ENCODE measurements at places on chromosomes 12 and 14.

DNA sequence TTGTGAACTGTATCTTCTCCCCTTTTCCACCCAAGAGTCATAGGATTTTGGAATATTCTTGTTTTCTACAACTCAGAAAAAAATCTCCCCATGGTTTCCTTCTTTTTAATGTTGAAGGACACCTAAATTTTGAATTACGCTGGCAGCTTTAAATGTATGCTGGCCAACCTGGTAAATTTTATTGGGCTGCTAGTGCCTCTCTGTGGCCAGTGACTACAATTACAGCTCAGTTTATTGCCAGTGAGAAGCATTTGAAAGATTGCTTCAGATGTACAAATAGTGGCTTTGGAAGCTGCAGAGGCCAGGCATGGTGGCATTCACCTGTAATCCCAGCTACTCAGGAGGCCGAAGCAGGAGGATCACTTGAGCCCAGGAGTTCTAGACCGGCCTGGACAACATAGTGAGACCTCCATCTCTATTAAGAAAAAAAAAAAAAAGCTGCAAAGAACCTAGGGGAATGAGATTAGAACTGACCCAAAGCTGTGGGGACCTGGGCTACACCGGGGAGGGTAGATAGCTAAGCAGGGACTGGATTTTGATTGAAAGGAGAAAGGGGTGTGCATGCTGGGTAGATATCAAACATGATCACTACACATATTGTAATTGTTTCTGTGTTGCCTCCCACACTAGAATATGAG lies 7.6 kb upstream of the RAB21 start:
- DNase-seq: no peak

GRCh38 chr14:106778986-106779385 lies 1252.6 kb downstream of the TMEM121 start:
- DNase-seq: no peak

DNA sequence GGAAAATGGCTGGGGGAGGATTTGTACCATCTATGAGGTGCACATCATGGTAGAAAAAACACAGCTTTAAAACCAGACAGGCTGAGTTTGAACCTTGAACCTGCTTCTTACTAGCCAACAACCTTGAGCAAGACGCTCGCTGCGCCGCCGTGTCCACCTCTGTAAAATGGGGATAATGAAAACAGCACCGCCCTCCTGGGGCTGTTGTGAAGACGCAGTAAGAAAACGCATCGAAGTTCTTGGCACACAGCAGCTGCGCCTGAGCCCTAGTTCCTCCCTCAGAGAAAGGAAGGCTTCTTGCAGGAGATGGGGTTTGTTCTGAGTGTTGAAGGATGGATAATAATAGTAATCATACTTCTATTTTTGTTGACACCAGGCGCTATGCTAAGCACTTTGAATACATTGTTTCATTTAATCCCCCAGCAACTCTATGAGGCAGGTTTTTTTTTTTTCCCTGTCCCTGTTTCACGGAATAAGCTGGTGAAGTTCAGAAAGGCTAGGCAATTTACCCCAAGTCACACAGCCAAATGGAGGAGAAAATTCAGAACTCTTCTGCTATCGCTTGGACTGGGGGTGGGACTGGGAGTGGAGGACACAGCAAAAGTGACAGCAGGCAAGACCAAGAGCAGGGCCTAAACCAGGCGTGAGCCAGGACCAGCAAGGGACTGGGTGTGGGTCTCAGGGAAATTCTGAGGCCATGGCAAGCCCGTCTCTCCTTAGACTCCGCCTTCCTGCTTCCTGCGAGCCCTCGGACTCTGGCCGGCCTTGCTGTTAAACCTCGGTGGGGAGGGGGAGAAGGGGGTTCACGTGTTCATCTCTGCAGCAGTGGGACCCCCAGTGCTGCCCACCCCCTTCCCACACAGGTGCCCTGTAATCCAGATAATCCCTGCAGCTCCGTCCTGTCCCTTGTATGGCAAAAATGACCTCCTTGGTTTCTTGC lies 97.5 kb downstream of the LRRC74A start:
- DNase-seq: no peak

- no peak for DNase-seq
These were observed 19.0 kb downstream of the MLXIP start for GRCh38 chr12:122097584-122097926.

- no peak for DNase-seq
These were observed 479.8 kb upstream of the USP15 start for GRCh38 chr12:61780435-61780834.

- DNase-seq: no peak
These were observed at the start of gene KIF5A for GRCh38 chr12:57549909-57550640. Gene KIF5A (plus strand): TSS chr12:57550044. CDS start chr12:57550272, 228 bp downstream.

DNA sequence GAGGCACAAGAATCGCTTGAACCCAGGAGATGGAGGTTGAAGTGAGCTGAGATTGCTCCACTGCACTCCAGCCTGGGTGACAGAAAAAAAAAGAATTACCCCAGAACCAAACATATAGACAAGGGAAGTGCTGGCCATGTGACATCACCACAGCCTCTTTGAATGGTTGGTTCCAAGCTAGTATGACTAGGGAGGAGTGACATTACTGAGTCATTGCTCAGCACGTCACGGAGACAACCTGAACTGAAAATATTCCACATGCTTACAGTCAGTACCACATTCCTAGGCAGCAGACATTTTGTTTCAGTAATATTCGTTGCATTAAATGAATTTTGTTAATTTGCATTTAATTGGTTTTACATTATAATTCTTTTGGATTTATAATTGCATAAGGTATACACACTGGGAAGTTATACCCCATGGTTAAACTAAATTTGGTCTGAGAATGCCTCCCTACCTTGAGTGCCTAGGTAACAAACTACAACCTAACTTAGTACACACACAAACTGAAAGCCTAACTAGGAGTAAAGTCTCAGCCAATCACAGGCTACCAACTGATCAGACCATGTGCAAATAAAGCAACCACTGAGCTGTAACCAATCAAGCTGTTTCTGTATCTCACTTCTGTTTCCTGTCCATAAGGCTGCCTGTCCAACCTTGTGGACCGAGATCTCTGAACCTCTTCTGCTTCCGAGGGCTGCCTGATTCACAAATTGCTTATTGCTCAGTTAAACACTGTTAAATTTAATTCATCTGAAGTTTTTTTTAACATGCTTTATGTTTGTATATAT lies 164.4 kb downstream of the CAND1 start:
- DNase-seq: no peak

DNA sequence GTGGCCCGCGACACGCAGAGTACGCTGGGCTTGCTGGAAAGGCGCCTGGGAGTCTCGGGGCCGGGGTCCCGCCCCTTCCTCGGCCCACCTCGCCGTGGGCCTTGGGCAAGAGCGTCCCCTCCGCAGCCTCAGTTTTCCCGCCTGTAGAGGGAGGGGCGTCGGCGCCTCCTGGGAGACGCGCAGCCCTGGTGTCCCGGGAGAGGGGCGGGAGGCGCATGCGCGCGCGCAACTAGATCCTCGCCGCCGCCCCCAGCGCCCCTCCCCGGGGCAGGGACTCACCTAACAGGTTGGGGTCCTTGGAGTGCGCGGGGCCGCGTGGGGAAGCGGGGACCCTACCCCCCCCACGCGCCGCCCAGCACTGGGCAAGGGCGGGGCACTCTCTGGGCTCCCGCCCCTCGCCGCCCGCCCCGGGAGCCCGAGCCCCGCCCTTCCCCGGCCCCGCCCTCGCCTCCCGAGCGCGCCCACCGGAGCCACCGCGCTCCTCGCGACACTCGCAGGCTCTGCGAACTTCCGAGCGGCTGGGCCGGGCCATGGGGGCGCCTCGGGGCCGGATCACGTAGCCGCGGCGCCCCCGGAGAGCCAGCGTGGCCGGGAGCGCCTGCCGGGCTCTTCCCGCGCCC lies at the start of gene KIF26A:
Gene KIF26A (plus strand): TSS at position 490 of the 620 bp plus-strand sequence. CDS start 136 bp downstream, outside the sequence.
- no peak for DNase-seq

DNA sequence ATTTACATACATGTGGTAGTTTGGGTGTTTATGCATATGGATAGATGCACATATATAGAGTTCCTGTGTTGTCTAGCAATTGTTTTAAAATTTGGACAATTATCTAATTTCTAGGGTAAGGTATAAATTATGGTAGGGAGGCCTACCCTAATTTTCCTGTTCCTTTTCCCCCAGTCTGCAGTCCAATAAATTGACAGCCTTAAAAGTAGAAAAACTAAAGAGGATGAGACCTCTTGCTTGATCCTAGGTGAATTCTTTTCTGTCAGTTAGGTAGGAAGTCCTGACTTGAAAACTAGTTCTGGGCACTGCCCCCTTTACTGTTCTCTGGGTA lies 2.1 kb upstream of the CDKN1B start:
- no peak for DNase-seq

DNA sequence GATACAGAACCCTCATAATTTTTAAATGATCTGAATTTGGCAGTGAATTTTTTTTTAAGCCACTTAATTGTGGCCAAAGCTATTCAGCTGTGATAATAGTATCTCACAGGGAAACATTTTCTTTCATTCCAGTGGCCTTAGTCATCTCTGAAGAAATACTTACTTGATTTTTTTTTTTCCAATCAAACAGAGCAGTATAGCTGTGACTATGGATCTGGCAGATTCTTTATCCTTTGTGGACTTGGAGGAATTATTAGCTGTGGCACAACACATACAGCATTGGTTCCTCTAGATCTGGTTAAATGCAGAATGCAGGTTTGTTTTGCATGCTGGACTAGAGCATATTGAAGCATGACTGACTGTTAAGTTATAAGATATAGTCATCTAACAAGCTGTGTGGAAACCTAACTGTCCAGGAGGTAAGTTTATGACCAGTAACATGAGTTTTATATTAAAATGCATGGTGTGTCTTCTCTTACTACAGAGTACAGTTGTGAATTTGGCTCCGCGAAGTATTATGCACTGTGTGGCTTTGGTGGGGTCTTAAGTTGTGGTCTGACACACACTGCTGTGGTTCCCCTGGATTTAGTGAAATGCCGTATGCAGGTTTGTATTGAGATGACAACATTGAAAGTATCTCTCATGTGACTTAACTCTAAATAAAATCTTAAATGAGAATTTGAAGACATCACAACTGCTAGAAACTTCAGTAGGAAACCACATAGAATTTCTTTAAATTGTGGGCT lies 1.9 kb downstream of the SLC25A3 start:
- DNase-seq: no peak

- DNase-seq: no peak
These were observed 15.2 kb downstream of the RFX4 start for GRCh38 chr12:106598003-106598402.

- DNase-seq: no peak
These were observed 460.1 kb downstream of the NAV3 start for GRCh38 chr12:78290606-78291345.

DNA sequence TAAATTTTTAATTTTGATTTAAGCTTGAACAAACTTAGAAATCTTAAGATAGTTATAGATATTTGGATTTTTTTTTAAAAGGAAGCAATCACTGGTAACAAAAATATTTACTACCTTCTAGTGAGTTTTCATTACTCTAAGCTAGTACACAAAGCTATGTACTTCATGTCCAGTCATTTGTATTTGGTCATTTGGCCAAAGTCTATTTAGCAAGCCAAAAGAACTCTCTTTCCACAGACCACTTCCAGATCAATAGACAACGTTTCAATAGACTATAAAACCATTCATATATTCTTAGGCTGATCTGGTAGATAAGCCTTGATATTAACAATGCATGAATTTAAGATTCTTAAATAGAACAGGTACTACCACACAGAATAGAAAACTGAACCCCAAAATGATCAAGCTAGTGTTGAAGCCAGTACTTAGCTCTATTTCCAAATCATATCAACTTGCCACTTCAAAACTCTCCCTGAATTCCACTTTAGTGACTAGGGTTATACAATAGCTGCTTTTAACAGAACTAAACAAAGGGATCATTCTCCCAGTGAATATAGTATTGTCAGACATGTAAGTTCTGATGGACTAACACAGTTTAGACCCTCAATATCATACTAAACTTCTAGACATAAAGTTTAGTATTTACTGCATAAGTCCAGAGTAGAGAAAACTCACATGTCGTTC lies 21.7 kb downstream of the CAPRIN2 start:
- no peak for DNase-seq

DNA sequence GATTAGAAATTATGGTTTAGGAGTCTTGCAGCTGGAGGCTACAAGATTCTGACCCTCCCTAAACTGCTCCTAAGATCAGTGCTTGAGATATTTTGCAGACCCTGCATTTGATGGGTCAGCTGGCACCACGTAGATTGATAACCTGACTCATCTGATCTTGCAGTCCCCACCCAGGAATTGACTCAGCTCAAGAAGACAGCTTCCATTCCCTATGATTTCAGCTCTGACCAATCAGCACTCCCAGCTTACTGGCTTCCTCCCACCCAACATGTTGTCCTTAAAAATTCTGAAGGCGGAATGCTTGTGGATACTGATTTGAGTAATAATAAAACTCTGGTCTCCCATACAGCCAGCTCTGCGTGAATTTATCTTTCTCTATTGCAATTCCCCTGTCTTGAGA lies 23.2 kb upstream of the MTHFD1 start:
- no peak for DNase-seq

DNA sequence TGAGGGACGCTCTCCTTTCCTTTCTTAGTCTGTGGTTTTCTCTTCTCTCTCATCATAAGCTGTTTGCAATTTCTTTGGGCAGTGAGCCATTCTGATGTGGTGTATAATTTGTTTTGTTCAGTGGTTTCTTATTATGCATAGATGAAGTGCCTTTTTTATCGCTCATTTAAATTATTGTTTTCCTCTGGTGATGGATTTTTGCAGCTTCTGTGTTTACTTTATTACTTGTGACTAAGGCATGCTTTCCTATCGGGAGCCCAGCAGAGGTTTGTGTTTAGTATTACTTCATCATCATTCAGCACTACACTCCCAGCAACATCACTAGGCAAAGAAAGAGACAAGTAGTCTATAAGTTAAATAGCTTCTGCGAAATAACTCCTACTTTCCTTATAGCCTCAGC lies 586.6 kb upstream of the NOVA1 start:
- no peak for DNase-seq

DNA sequence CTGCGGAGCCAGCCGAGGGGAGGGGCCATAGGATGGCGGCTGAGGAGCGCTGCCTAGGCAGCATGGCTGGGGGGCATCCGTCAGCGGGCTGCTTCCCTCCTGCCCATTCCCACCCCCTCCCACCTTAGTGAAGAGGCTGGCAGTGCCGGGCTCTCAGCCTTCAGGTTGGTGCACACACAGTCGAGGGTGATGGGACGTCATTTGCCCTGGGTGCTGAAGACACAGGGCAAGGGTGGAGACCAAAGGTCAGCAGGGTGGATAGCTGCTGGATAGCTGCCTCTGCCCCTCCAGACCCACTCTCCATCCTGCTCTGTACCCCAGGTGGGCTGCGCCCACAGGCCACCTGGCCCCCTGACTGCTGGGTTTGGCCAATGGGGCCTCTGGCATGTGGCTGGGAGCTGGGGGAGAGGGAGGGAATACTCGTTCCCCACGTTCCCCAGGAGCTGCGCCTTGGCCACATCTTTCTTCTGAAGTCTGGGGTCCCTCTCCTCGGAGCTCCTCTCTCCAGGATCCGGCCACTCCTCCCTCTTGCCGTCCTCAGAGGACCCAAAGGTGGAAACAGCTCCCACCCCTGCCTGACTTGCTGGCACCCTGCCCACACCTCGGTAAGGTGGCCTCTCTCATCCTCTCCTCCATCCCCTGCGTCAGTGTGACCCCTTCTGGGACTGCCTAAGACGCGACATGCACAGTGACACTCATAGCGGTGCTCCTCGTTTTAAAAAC lies 11.2 kb upstream of the CDC42BPB start:
- DNase-seq: no peak

Data from Panc1 (cell line).